Breast epithelium (tissue), 4 donors: ENCODE measurements at places on chromosomes 12 and 14.

- DNase-seq: no peak
Measured at GRCh38 chr14:38226366-38226765, 18.7 kb downstream of the SSTR1 start.

DNA sequence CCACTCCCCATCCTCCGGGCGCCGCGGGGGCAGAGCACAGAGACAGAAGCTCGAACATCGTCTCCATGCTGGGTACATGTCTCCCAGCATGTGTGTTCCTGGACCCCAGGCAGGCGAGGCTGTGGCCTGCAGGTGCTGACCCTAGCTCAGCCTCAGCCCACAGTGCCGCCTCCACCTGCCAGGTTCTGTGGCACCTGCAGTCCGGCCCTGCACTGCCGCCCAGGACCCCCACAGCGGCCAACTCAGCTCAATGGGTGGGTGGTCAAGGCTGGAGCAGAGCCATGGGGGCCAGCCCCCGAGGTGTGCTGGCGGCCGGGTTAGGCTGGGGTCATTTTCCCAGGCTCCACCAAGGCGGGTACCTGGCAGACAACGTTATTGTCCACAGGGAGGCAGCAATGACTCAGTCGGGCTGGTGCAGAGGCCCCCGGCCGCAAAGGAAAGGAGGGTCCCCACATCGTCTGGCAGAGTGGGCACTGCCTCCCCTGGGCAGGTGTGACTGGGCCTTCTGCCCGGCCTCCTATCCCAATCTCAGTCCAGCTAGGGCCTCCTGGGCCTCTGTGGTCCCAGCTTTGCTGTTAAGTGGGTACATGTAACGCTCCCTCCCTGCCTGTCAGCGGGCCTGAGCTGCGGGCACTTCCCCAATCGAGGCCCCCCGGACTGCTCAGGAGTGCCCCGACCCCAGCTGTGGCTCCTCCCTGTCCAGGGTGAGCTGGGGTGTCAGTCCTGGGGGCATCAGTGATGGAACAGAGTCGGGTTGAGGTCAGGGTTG, 20.2 kb upstream of the NUDT14 start:
- DNase-seq: no peak

DNA sequence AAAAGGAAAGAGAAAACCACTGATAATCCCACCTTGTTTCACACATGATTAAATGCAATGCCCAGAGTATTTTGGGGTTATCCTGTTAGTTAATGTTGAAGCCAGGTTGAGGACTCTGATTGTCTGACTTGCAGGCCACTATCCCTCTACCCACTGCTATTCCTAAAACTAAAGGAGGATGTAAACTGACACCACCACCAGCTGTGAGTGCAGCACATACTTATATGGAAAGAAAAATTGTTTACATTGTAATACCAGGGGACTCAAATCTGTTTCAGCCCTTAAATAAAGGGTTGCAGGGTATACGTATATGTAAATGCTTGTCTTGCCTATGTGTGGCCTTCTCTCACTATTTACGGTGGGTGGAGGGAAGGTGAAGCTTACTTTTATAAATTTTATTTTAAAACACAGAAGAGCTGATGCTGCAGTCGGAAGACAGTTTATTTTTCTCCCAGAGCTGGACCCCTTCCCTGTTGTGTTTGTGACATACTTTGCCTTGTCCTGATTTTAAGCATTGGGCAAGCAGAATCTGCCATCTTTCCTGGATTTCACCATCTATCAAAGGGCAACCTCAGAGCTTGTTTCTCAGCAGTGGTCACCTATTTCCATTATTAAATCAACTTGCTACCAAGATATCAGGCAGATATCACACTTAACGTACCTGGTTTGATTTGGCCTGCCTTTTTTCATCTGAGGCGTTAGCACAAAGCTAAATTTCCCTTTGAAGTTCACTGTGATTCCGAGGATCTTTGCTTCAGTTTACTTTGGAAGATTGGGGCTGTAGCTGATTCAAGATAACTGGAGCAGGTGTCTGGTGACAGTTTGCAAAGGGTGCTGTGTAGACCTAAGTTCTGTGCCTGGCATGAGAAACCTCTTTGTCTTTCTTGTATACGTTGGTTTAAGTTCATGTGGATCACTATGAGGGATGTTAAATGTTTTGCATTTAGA, 25.2 kb downstream of the DAAM1 start:
- no peak for DNase-seq

DNA sequence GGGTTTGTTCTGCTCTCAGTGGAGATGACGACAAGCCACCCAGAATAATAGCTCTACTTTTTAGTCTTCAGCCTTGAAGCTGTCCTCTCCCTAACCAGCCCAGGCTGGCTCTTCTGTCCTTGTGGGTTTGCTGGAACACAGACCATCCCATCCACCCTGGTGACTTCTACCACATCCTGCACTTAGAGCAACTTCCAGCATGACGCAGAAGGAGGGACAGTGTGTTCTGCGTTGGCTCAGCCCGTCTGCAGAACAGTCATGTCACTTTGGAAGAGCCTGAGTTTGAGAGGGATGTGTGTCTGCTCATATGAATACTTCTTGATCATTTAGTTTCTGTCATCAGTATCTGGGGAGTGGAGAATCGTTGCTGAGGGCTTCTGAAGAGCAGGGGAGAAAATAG, 198.0 kb downstream of the CACNA1C start:
- no peak for DNase-seq

- no peak for DNase-seq
Measured at GRCh38 chr14:68596211-68596610, 196.7 kb downstream of the ZFP36L1 start.

DNA sequence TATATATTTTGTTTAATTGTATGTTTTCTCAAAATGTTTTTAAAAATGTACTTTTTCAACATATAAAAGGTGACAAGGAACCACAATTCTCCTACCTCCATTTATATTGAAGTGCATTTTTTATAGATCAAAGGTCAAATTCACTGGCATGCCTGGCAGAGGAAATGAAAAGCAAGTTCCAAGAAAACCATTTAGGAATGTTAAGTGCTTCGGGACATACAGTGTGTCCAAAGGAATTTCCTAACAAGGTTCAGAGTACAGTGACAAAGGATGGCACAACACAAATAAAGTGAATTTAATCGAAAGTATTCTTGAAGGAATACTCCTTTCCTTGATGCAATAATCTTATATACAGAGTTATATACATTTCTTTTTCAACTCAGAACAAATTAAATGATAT, 242.3 kb downstream of the CCER1 start:
- DNase-seq: no peak

GRCh38 chr12:97638739-97639138, 176.1 kb downstream of the RMST start:
- no peak for DNase-seq

DNA sequence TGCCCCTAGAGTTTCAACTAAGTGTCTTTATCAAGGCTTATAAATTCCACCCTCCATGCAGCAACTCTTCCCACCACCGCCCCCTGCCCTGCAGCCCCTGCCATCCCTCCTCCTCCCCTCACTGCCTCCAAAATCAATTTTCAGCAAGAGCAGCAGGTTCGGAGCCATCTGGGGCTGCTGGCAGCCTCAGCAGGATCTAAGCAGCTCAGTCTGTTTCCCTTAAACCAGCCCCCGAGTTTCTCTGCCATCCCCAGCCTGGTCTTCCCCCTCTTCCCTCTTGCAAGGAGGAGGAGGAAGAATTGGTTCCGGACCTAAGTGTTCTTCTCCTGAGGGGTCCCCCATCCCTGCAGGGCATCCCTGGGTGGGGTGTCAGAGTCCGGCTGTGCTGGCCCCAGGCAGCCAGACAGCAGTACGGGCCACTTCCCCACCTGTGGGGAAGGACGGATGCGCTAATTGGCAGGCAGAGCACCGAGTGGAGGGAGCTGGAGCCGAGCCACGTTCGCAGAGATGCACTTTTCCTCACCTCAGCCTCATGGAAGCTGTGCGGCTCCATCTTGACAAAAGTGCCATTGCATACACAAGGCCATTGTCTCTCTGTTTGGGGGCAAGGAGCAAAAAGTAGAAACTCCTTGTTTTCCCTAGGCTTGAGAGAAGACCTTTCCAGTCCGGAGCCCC, 189.3 kb downstream of the KCNA5 start:
- DNase-seq: no peak

- DNase-seq: no peak
Measured at GRCh38 chr14:35213869-35214387, 78.3 kb upstream of the PSMA6 start.

DNA sequence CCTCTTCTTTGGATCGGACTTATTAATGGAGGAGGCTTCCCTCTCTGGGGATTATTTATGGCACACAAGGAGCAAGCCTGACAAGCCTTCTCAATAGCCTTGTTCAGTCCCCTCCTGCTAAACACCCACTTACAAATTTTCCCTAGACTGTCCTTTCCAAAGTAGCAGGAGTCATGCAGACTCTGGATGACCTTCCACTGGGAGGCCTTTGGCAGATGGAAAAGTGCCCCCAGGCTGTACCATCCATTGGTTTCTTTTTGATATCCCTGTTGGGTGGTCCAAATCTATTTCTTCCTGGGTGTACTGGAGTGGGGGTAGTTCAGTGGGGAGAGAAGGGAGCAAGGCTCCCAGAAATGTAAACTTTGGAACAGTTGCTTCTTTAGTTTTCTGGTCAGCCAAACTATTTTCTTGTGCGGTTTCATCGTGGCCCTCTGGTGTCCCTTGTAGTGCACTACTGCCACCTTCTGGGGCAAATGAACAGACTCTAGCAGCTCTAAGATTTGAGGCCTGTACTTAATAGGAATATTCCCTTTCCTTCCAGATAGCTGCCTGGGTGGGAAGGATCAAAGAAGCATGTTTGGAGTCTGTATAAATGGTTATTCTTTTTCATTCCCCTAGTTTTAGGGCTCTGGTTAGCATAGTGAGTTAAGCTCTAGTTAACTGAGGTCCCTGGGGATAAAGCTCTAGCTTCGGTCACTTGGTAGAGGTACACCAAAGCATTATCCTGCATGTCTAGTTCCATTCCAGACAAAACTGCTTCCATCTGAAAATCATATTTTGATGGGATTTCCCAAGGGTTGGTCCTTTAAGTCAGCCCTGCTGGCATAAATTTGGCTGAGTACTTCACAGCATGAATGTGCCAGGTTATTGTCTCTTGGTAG, 409.5 kb downstream of the SLC6A15 start:
- DNase-seq: no peak

DNA sequence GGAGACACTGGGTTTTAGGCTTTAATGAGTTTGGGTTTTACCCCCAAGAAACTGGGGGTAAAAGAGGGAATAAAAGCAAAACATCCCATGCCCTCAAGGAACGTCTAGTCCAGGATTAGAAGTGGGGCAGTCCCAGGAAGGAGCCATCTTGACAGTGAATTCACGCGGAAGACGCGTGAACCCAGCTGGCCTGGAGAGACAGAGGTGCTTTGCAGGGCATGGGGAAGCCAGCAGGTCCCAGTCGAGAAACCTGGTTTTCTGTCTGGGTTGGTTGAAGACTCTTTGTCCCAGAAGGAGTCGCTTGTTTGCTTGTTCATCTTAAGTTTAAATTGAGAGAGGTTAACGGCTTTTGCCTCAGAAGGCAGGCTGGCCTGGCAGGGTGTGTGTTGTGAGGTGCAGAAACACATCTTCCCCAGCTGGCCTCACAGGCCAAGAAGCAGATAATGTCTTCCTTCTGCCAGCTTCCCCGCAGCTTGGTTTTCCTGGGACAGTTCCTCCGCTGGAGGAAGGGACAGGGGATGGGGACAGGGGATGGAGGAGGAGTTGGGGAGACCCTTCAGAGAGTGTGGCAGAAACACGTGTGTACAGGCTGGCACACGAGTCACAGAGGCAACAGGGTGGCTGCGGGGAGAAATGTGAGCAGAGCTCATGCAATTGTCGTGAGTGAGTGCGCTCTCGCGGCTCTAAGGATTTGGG, 18.5 kb upstream of the CD9 start:
- DNase-seq: no peak

DNA sequence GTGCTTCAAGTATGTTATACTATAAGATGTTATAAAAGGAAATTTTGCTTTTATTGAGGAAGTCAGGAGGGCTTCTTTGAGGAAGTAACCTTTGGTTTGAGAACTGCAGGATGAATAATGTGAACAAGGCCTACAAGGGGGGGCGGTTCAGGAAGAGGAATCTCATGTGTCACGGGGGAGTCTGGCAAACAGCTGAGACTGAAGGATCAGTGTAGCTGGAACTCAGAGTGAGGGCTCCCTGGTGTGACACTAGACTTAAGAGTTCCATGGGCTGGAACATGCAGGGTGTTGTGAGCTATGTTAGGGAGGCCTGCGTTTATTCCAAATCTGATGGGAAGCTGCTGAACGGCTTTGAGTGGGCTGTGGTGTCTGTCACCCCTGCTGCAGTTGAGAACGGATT, 62.3 kb downstream of the UNC79 start:
- DNase-seq: no peak

- no peak for DNase-seq
Measured at GRCh38 chr12:64735442-64735841, 23.8 kb downstream of the GNS start.

GRCh38 chr12:68743356-68743755, 2.6 kb upstream of the SLC35E3 start:
- DNase-seq: no peak

GRCh38 chr12:72282721-72283120, 10.6 kb downstream of the TRHDE start:
- no peak for DNase-seq

DNA sequence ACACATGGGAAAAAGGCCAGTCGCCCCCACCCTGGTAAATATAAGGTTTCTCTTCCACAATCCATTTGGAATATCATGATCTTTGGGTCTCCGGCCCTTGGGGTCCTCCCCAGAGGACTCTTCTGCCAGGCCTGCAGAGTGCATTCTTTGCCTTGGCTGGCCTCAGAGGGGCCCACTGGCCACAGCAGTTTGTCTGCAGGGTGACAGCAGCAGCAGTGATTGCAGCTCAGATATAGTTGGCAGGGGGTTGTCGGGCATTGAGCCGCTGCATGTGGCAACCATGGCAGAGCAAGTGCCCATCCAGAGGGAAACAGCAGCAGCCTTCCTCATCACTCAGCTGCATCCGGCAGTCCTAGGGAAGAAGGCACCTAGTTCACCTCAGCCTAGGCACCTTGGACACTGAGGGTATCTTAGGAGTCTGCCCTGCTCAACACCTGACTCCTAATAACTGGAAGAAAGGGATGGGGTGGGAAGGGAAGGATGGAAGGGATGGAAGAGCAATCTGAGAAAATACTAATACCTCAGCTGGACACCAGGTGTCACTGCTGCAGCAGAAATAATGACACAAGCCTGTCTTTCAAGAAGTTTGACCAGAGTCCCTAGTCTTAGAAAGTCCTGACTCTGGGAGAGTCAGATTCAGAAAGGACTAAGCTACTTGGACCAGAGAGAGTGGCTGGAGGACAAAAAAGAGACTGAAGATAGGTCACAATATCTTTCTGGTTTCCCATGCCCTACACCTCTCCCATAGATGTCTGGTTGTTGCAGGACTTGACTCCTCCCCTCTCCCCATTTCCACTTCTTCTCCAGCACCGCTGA, 8.9 kb downstream of the AJUBA start:
- no peak for DNase-seq

DNA sequence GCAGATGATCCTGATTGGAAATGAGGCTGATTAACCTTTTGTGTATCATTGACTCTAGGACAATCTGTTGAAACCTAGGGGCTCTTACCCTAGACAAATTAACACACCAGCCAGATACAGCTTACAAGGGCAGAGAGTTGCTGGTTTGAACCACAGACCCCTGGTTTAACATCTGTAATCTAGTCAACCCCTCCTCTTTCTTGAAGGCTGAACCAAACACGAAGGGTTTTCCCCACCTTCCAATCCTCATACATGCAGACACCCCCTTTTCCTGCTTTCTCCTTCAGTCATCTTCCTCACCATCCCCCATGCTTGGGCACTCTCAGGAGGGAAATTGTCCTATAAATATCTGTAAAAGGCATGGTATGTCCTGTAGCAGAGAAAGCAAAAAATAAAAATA, 126.0 kb upstream of the HIF1A start:
- no peak for DNase-seq

- no peak for DNase-seq
Measured at GRCh38 chr12:111216387-111217159, 152.3 kb downstream of the PHETA1 start.

GRCh38 chr12:85036733-85037132, 582 bp downstream of the LRRIQ1 start:
- DNase-seq: no peak
